Epithelial cell of umbilical artery (primary cell): ENCODE measurements at places on chromosomes 2 and 18. TPM values are rescaled to one million over a fixed set of nuclear protein-coding genes. Genes with fewer than 3 reads are reported as not detected.

The TCF23 gene
- total RNA-seq = not detected in 2 replicates

The SEMA4C gene
- total RNA-seq = 24.0 and 25.2 TPM in 2 replicates

The SCN1A gene
- total RNA-seq = under 0.01 TPM in 1 of 2 replicates, not detected in the other

The DPP4 gene
- total RNA-seq = 22.7 and 69.3 TPM in 2 replicates

The ONECUT2 gene
- total RNA-seq = under 0.01 TPM in 2 replicates

The TANC1 gene
- total RNA-seq = 34.8 and 53.0 TPM in 2 replicates

The TOGARAM2 gene
- not detected in 2 replicates for total RNA-seq

The WNT6 gene
- not detected in 2 replicates for total RNA-seq

The HSPD1 gene
- total RNA-seq = 260 and 412 TPM in 2 replicates

The MC4R gene
- not detected in 2 replicates for total RNA-seq

The MTA3 gene
- 21.1 and 27.5 TPM in 2 replicates for total RNA-seq

The SNTG2 gene
- not detected in 2 replicates for total RNA-seq

The TSPYL6 gene
- total RNA-seq = not detected in 2 replicates

The HOXD3 gene
- 4.2 and 5.9 TPM in 2 replicates for total RNA-seq

The RPRM gene
- not detected in 2 replicates for total RNA-seq

The SKA1 gene
- 14.6 and 20.2 TPM in 2 replicates for total RNA-seq

The AQP12B gene
- total RNA-seq = not detected in 2 replicates

The EML6 gene
- 0.32 and 1.4 TPM in 2 replicates for total RNA-seq

The EVA1A gene
- 138 and 184 TPM in 2 replicates for total RNA-seq

The CENPA gene
- 19.3 and 21.1 TPM in 2 replicates for total RNA-seq

The IL37 gene
- not detected in 2 replicates for total RNA-seq

The LMAN2L gene
- total RNA-seq = 17.2 and 29.3 TPM in 2 replicates

The FECH gene
- 28.6 and 59.9 TPM in 2 replicates for total RNA-seq

The LPIN2 gene
- 26.6 and 40.0 TPM in 2 replicates for total RNA-seq

The UGT1A1 gene
- total RNA-seq = not detected in 2 replicates

The EHD3 gene
- total RNA-seq = 7.9 and 9.4 TPM in 2 replicates

The CABYR gene
- 1.3 and 2.9 TPM in 2 replicates for total RNA-seq

The NFE2L2 gene
- 31.8 and 42.7 TPM in 2 replicates for total RNA-seq

The GKN1 gene
- total RNA-seq = not detected in 2 replicates

The SPC25 gene
- total RNA-seq = 9.4 and 12.5 TPM in 2 replicates

The DCDC2C gene
- total RNA-seq = not detected in 2 replicates

The ST8SIA5 gene
- under 0.01 TPM in 1 of 2 replicates, not detected in the other for total RNA-seq

The ZNF385B gene
- total RNA-seq = not detected in 2 replicates

The ZNF516 gene
- total RNA-seq = 5.6 and 9.4 TPM in 2 replicates

The LYG2 gene
- not detected in 2 replicates for total RNA-seq

The PSMA8 gene
- not detected in 2 replicates for total RNA-seq

The NCKAP1 gene
- total RNA-seq = 128 and 159 TPM in 2 replicates

The SCYGR3 gene
- not detected in 2 replicates for total RNA-seq

The FHOD3 gene
- 0.32 and 0.61 TPM in 2 replicates for total RNA-seq

The DNAH7 gene
- under 0.01 and 0.32 TPM in 2 replicates for total RNA-seq
